ENCODE measurements at places on chromosomes 3 and 15.

- peak; percentile 32 for DNase-seq
Observed at GRCh38 chr3:21551019-21551418, 200.0 kb downstream of the ZNF385D start.

DNA sequence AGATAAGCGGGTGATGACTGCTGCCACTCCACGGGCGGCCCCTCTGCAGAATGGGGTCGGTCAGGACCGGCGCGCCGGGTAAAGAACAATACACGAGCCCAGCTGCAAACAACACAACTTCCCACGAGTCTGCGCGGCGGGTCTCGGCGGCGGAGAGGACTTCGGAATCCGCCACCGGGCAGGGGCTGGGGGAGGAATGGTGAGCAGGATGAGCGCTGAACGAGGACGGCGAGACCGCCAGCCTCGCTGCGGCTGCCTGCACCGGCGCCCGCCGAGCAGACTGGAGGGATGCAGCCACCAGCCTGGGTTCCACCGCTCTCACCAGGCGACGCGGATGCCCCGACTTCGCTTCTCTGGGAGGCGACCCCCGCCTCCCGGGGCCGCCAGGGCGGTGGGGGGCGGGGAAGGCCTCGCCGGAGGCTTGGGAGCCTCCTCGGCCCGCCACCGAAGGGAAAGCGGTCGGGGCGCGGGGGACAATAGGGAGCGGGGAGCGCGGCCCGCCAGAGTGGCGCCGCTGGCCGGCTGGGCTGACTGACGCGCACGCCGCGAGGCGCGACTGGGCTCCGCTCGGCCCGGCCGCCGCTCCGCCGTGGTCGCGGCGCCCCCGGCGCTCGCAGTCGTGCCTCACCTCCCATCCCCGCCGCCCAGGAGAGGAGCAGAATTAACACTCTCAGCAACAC lies 515 bp downstream of the ADAM10 start:
- no peak for DNase-seq

- peak; percentile 5 for DNase-seq
Observed at GRCh38 chr3:96266395-96267190, 547.8 kb upstream of the EPHA6 start.

GRCh38 chr3:140092848-140093536 lies 158.0 kb downstream of the CLSTN2 start:
- DNase-seq: no peak

DNA sequence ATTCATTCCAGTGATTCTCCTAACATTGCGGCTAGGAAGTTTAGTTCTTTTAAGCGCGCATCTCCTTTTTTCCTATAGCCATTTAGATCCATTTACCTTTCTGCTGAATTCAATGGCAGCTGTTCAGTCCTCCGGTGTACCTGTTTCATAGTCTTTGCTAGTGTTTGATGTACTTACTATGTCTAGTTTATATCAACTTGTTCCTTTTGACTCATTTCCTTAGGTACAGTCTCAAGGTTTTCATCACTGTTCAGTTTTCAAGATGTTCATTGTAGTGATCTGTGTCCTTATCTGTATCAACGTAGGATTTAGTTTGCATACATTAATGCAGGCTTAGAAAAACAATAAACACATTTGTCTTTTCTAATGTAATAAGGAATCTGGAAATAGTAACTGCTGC lies 59.0 kb upstream of the MBNL1 start:
- no peak for DNase-seq

DNA sequence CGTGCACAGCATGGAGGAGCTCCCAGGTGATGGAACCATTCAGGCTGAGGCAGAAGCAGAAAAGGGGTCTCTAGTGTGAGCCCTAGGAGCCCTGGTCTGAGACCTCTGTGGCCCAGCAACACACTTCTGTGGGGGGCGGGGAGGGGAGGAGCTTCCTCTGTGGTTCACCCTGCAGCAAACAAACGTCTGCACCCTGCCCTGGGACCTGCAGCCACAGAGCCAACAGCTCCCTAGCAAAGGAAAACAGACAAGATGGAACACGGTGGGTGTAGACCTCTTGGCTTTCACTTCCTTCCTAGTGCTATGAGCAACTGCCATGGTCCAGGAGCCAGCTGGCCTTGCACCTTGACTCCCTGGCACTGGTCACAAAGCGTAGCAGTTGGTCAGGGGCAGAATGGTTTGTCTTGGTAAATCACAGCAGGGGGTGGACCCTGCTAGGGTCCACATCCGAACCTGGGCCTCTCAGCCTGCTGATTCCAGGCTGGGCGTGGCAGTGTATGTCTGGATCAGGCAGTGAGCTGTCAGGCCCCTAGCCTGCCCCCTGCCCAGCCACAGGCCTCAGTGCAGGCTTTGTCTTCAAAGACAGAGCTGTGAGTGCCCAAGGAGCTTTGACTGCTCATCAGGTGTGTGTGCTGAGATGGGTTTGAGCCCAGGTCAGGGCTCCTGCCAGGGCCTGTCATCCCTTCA lies 6.7 kb downstream of the AMIGO3 start:
- no peak for DNase-seq

DNA sequence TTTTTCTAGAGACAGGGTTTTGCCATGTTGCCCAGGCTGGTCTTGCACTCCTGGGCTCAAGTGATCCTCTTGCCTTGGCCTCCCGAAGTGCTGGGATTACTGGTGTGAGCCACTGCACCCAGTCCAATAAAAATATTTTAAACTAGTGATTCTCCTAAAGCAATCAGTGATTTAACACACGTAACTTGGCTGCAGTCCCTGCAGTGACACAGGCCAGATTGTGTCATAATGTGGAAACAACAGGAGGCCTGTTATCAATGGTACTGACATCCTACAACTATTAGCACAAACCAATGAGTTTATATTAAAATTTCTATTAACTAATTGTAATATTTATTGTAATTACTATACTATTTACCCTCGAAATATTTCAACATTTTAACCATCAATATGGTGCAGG lies 1.6 kb upstream of the SEC61A1 start:
- DNase-seq: no peak

GRCh38 chr15:49769225-49769624 lies 148.4 kb downstream of the DTWD1 start:
- DNase-seq: no peak

DNA sequence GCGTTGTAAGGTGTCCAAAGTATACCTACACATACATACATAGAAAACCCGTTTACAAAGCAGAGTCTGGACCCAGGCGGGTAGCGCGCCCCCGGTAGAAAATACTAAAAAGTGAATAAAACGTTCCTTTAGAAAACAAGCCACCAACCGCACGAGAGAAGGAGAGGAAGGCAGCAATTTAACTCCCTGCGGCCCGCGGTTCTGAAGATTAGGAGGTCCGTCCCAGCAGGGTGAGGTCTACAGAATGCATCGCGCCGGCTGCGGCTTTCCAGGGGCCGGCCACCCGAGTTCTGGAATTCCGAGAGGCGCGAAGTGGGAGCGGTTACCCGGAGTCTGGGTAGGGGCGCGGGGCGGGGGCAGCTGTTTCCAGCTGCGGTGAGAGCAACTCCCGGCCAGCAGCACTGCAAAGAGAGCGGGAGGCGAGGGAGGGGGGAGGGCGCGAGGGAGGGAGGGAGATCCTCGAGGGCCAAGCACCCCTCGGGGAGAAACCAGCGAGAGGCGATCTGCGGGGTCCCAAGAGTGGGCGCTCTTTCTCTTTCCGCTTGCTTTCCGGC lies 318.6 kb downstream of the FGF12 start:
- no peak for DNase-seq

DNA sequence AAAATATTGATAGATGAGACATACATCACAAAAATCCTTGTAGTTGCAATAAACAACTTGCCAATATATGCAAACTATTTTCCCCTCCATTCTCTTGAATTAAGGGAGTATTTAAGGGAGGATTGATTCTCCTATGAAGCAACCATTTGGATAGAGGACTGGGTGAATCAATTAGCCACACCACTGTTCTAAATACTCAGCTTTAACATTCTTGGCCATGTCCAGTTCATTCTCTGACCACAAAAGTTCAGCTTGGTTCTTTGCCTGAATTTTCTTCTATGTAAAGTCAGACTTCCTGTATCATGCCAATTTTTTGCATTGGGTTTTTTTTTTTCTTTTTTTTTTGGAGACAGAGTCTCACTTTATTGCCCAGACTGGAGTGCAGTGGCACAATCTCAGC lies 15.8 kb upstream of the SEC11A start:
- DNase-seq: peak; percentile 79

DNA sequence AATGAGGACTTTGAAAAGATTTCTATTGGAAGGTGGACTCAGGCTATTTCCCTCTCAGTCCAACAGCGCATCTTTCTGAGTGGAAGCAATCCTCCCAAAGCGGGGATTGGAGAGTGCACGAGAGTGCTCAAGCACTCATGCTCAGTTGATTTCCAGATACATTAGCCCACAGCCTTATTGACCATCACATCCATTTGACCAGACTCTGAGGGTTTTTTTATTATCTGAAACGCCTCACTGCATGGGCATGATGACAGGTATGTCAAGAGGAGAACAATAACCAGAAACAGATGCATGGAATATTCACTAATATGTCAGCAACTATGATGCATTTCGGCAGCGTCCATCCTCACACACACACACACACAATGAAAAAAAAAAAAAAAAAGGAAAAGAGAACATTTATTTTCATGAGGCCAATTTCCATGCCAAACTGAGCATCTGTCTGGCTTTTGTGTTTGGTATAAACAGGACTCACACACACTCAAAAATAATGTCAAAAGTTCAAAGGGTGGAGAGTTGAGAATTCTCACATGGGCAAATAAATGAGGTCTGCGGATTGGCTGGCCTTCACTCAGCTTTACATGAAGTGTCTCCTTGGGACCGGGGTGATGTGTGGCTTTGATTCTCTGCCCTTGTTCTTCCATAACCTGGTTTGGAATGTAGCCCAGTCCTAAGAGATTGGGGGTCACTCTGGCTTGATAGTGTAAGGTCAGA lies 371.6 kb downstream of the MCTP2 start:
- DNase-seq: no peak

DNA sequence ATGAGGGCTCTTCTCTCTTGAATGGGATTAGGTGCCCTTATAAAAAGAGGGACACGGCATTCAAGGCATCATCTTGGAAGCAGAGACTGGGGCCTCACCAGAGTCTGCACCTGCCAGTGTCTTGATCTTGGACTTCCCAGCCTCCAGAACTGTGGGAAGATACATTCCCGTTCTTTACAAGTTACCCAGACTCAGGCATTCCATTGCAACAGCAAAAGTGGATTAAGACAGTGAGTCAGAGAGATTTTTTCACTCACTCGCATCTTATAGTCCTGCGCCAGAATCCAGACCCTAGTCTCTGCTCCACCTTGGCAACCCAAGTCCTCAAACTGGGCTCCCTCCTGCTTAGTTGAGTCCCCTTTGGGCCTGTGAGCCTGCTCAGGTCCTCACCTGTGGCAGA lies 2.7 kb downstream of the LCTL start:
- DNase-seq: no peak

- no peak for DNase-seq
Observed at GRCh38 chr3:161915418-161915750, 418.8 kb downstream of the OTOL1 start.

- DNase-seq: no peak
Observed at GRCh38 chr15:48469271-48469670, 138.0 kb downstream of the DUT start.

DNA sequence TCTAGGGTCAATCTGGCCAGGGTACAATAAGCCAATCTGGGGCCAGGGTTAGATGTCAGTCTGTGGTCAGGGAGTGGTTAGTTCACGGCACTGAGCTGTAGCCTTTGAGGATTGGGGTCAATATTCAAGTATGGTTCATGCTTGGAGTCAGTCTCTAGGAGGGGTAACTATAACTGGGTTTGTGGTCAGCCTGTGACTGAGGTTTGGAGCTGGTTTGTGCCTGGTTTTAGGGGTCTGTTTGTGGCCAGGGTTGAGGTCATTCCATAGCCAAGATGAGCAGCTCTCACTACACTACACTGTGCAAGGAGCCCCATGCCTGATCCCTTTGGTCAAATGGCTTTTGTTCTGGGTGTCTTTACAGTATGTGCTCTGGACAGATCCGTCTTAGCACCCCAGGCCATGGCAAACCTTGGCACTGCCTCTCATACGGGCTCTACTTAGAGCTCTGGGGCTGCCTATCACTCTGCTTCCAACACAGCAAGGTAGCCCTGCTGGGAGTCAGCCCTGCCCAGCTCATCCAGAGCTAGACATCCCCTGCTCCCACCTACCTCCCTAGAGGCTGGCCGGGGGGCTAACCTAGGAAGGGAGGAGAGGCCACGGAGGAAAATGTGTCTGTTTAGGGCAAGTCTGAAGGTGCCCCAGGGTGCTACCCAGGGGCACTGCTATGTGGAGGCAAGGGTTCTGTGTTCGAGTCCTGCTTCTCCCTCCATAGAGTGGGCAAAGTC lies 63.3 kb upstream of the CORO2B start:
- peak; percentile 7 for DNase-seq

- peak; percentile 54 for DNase-seq
Observed at GRCh38 chr3:69767571-69767970, 28.3 kb downstream of the MITF start.

GRCh38 chr15:64985366-64986033 lies 4.2 kb downstream of the SPG21 start:
- DNase-seq: no peak

- no peak for DNase-seq
Observed at GRCh38 chr15:87660251-87661129, 596.0 kb downstream of the NTRK3 start.

DNA sequence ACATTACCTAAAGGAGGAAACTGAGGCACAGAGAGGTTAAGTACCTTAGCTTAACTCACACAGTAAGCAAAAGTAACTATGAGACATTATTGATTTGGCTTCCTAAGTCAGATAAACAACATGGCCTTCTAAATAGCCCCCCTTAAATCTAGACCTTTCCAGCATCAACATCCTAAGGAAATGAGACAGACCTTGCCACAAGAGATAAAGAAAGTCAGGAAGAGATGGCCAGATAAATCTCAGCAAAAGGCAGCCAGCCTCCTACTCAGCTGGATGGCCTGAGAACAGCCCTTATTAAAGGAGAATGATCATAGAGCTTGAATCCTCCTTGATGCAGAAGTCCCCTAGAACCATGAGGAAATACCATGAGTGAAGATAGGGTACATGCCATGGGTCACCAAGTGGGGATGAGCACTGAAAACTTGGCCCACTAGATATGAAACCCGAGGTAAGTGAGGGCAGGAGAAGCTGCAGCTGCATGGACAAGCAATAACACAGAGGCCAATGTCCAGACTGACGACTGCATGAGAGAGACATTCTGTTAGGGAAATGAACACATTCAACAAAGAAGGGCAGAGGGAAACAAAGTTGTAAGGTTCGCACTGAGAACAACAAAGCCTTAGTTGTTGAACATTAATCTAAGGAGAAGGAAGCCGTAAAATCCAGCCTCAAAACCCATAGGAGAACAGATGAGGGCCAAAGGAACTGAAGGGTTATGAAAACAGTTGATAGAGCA lies 69.6 kb downstream of the ZIC4 start:
- DNase-seq: no peak

GRCh38 chr15:38670128-38671005 lies 105.8 kb upstream of the RASGRP1 start:
- no peak for DNase-seq

- no peak for DNase-seq
Observed at GRCh38 chr15:29911705-29912104, 89.4 kb upstream of the TJP1 start.

GRCh38 chr3:45055411-45056143 lies 29.5 kb downstream of the CLEC3B start:
- DNase-seq: peak; percentile 77

- no peak for DNase-seq
Observed at GRCh38 chr15:57436961-57437360, 60.7 kb downstream of the CGNL1 start.
